ENCODE measurements at places on chromosomes 7 and 10.
A peak's percentile ranks its signal among the peaks of the same experiment; 100 is the strongest.

DNA sequence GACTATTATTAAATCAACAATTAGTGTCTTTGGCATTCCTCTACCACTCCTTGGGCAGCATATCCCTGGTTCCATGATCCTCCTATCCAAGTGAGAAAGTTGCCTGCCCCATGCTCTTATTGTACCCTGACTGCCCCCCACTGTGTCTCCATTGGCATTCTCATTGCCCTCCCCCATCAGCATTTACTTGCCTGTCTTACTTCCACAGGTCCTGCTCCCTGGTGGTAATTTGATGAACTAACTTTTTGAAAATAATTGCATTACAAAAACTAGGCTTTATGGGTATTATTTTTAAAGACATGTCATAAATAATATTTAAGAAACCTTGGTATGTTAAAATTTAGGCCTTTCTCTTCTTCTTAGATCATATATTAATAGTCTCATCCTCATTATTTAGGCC is 346.4 kb downstream of the PCLO start:
- DNase-seq = no peak

DNA sequence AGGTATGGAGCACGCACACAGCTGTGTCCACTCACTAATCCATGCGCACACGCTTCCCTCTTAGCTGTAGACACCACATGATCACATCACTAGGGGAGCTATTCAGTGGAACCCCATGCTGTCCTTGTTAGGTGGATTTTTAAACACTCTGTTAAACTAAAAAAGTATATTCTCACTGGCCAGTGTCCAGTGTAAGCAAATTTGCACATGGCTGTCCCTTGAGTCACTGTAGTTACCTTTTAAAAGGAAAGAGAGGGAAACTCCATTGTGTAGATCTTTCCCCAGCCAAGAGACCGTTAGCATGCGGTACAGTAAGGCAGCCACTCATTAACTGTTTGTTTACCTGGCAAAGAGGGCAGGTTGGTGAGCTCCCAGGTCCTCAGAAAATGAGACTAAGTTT is 81.6 kb upstream of the INSYN2A start:
- no peak for DNase-seq

DNA sequence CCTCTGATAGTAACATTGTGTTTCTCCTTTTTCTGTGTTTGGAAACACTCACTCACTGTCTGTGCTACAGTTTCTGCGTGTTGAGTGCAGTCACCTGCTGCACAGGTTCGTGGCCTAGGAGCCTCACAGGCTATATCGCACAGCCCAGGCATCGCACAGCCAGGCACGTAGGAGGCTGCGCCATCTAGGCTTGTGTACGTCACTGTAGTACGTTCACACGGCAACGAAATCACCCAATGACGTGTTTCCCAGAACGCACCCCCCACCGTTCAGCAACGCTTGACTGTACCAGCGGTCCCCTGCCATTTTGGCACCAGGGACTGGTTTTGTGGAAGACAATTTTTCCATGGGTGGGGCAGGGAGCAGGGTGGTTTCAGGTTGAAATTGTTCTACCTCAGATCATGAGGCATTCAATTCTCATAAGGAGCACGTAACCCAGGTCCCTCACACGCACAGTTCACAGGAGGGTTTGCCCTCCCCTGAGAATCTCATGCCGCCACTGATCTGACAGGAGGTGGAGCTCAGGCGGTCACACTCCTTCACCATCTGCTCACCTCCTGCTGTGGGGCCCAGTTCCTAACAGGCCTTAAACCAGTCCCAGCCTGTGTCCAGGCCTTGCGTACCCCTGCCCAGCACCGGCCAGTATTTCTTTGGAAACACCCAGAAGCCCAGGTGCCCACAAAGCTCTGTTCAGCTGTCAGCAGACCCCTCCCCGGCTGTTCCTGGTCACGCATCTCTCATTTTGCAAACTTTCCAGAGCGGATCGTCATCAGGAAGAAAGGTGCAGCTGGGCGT is 23.2 kb upstream of the PRKAR1B start:
- no peak for DNase-seq

DNA sequence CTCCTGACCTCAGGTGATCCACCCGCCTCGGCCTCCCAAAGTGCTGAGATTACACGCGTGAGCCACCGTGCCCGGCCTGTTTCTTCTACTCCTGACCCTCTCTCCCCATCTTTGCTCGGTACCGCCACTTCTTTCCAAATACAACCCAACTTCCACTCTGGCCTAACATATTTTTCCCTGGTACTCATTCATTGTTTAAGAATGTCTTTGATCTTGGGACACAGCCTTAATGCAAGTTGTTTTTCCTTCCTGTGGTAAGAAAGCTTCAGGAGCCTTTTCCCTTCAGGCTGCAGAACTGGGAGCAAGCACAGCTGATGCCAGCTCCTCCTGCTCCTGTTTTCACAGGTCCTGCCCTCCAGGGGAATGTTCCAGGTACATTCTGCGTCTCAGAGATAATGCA is 13.7 kb downstream of the CALML3 start:
- DNase-seq = no peak

DNA sequence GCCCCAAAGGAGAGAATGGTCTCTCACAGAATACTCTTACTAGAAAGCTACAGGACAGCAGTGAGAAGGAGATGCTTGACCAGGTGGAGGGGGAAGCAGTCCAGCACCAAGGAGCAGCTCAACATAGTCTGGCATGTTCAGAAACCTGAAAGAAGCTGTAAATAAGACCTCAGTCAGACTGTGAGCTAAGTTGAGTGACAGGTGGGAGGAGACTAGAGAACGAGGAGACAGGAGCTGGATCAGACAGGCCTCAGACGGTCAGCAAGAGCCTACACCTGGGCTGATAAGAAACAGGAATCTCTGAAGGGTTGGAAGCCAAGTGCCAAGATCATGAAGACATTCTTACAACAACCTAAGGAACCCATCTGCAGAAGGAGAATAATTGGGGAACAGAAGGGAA is 54.5 kb downstream of the ELMO1 start:
- DNase-seq = no peak

DNA sequence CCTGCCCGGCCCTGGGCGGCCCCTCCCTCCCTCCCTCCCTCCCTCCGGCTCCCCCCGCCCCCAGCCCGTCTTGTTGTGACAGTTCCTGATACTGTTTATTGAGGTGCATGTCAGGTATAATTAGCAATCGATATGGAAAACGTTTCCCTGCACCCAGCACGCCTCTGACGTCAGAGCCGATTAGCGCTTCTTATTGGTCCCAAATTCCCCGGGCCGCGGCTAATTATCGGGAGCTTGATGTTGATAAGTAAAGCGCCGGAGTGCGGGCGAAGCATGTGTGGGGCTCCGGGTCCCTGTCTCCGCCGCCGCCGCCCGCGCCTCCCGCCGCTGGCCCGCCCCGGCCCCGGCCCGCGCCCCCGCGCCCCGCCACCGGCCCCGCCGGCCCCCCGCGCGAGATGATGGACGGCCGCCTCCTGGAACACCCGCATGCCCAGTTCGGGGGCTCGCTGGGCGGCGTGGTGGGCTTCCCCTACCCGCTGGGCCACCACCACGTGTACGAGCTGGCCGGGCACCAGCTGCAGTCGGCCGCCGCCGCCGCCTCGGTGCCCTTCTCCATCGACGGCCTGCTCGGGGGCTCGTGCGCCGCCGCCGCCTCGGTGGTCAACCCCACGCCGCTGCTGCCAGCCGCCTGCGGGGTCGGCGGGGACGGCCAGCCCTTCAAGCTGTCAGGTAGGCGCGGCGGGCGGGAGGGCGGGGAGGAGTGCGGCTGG is at the start of gene UNCX:
UNCX (plus strand) TSS at position 250 of the 710 bp plus-strand sequence; CDS start at position 396, 146 bp downstream.
- no peak for DNase-seq

DNA sequence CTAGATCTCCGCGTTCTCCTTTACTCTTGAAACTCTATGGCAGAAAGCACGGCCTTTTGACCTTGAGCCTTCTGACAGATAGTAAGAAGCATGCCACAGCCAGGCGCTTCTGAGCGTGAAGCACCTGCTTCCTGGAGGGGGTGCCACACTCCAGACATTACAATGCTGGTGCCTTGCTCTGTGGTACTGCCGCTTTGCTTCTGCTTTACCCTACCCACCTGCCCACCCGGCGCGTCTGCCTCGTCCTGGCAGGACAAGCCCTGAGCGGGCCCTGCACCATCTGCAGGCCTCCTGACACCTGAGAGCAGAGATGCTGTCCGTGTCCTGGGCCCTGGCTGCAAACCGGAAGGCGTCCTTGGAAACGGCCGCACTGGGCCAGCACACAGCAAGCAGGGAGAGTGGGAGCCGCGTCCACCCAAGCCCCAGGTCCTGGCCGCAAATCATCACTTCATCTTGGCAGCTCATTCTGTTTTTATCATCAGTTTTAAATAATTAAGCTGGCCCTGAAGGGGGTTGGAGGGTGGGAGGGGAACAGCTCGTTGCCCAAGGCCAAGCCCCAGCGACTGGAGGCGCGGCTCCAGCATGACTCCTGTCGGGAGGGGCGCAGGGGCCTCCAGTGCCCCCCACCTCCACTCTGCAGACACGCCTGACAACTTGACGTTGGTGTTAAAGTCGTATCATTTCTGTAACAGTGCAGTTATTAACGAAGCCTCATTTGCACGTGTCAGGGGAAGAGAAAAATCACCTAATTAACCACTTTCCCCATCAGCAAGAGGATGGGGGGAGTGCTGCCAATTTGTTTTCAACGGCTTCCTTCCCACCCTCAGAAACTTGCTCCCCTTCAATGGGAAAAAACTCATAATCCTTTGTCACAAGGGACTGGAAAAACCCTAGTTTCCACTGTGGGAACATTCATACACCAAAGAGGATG is 132.2 kb downstream of the MAD1L1 start:
- peak; percentile 16 for DNase-seq

DNA sequence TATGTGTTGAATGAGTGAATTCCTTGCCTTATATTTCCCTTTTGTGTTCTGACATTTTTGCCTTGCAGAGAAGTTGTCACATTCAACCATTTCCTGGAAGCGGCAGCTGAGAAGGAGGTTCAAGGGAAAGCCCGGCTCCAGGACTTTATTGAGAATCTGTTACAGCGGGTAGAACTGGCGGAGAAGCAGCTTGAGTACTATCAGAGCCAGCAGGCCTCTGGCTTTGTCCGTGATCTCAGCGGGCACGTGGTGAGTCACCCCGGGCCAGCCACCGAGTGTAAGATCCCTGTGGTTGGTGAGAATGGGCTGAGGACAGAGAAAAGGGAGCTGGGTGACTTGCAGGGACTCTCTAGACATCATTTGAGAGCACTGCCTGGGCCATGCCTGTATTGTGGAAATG is 14.2 kb downstream of the ZNF365 start:
- DNase-seq = no peak

GRCh38 chr7:22443370-22444180 is 56.4 kb downstream of the STEAP1B start:
- no peak for DNase-seq

- no peak for DNase-seq
Measured at GRCh38 chr7:707296-708000, 19.1 kb upstream of the DNAAF5 start.

- no peak for DNase-seq
Measured at GRCh38 chr7:83702446-83702845, 53.5 kb upstream of the SEMA3E start.

GRCh38 chr10:24605141-24605540 is 118.5 kb downstream of the ARHGAP21 start:
- no peak for DNase-seq

GRCh38 chr10:50280049-50280841 is 28.9 kb upstream of the ASAH2 start:
- no peak for DNase-seq

DNA sequence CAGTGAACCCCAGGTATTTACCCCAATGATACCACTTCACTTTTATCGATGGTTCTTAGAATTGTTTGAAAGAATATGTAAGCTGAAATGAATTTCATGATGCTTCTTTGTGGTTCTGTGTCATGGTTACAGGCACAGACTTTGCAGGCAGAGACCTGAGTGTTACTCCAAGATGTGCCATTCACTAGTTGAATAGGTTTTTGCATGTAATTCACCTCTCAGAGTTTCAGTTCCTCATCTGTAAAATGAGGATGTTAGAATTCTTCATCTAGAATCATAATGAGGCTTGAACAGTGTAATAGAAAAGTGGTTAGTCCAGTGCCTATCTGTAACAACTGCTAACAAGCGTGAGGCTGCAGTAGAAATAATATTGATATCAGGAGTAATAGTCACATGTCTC is 54.6 kb downstream of the VSTM2A start:
- no peak for DNase-seq

GRCh38 chr7:52799817-52800216 is 235.6 kb upstream of the POM121L12 start:
- no peak for DNase-seq

DNA sequence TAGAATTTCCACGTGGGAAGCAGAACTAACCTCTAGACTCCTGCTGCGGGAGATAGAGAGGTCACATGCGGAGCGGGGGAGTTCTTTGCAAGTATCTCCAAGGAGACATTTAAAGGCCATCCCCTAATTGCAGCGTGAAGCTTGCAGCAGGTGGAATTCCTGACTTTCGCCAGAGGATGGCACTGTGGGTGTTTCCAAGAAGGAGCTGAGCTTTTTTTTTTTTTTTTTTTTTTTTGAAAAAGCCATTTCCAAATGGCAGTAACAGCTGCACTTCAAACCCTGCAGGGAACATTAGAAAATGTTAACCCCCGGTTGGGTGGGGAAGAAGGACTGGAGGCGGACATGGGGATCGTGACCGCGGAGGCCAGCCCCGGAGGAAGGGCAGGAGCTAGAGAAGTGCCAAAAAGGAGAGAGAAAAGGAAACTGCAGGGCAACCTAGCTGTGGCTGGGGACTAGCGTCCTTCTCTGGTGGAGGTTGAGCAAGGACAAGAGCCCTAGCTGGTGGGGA is 487.7 kb downstream of the TYW1 start:
- DNase-seq = peak; percentile 60

- DNase-seq = no peak
Measured at GRCh38 chr10:129523031-129523722, 56.1 kb downstream of the MGMT start.

DNA sequence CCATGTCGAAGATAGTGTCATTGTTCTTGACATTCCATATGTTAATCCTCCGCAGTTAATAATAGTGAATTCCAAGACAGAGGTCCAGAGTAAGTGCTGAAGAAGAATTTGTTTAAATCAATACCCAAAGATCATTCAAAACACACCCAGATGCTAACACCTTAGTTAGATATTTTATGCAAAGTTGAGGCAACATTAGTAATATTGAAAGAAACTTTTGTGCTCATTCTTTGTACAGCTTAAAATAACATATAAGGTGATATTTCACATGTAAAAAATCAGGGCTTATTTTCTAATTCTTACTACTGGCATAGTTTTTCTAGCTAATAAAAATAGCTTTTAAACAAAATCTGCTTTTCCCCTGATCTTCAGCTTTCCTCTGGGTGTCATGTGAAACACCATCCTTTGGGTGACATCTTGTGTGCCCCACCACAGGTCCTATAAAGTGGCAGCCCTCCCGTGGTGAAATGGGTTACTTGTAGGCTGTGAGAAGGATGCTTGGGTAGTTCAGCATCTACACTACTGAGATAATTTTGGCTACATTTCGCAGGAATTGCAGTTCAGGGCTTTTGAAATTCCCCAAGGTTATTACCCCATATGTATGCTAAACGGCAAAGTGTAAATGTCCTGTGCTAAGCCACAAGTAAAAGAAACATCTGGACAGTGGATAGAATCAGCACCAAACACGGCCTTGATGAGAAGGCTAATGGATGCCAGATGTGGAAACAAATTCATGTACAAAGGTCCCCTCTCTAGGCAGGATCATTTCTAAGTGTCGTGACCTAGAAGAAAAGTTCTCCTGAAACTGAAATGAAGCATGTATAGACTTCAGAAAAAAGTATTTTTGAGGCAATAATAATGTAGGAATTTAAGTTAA is 105.4 kb downstream of the GRM3 start:
- no peak for DNase-seq

- DNase-seq = no peak
Measured at GRCh38 chr7:5657901-5658300, 123.6 kb downstream of the RNF216 start.
